Inflammatory macrophage treated with lipopolysaccharide for 1 hour (primary cell): ENCODE measurements at places on chromosomes 5 and 9.

DNA sequence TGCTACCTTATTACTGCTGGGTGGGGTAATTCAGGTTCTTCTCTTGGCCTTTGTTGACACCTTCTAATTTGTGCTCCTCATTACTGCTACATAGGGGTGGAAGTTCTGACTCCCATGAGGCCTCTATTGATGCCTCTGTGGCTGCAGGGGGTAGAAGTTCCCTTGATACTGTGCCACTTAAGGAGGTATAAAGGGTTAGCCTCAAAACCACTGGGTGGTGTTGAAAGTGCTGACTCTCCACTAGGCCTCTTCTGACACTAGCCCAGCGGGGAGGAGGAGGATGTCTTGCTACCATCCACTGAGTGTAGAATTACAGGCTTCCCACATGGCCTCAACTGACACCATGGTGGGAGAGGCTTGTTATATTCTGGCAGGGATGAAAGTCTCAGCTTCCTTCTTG is 36.7 kb upstream of the CCDC112 start:
- DNase-seq: no peak

- DNase-seq: no peak
Observed at GRCh38 chr5:87367243-87367642, 45.5 kb downstream of the CCNH start.

- no peak for DNase-seq
Observed at GRCh38 chr5:179324760-179325295, 20.4 kb downstream of the ADAMTS2 start.

DNA sequence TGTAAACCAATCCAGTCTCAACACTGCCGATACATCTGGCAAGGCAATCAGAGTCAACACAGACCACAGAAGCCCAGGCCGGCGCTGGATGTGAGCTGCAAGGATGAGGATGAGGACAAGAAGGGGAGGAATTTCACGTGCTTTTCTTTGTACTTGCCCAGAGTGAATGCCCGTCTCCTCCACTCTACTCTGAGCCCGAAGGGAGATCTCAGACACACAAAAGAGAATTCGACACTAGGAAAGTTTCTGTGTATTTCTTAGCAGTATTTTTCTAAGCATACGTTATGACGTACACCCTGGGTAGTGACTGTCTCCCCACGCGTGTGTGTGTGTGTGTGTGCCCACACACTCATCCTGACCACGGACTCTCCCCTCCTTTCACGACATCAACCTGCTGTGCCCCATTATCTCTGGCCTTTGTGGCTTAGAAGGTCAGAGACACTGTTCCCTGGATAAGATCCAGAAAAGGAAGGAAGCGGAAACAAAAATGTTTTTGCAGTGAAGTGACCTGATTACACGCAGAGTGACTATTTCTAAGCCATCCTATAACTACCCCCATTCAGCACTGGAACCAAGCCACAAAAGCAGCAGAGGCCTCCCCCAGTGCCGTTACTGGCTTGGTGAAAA is 227.3 kb upstream of the DAPK1 start:
- no peak for DNase-seq

GRCh38 chr9:94850540-94851434 is 124.3 kb downstream of the AOPEP start:
- DNase-seq: no peak

GRCh38 chr9:79461712-79462111 is 110.1 kb upstream of the TLE4 start:
- DNase-seq: no peak

DNA sequence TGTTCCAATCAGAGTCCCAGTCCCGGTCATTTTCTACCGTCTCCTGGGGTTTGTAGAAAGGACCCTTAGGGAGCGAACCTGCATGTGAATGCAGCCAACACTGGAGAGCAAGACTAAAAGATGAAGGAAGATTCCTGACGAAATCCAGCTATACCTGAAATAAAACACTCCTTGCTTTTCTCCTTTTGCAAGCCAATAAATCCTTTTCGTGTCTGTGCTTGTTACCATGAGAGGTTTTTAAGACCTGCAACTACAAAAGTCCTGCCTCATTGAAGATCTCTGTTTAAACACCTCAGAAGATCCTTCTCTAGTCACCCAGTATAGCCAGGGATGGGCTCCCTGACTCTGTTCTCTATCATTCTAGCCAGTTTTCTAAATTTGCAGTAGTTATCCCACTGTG is 10.0 kb upstream of the SLC34A1 start:
- DNase-seq: no peak

- DNase-seq: no peak
Observed at GRCh38 chr5:34576891-34577666, 79.0 kb upstream of the RAI14 start.

GRCh38 chr9:69498470-69498869 is 173.5 kb downstream of the ENTREP1 start:
- DNase-seq: no peak
